ENCODE measurements at places on chromosomes 16 and 17.

DNA sequence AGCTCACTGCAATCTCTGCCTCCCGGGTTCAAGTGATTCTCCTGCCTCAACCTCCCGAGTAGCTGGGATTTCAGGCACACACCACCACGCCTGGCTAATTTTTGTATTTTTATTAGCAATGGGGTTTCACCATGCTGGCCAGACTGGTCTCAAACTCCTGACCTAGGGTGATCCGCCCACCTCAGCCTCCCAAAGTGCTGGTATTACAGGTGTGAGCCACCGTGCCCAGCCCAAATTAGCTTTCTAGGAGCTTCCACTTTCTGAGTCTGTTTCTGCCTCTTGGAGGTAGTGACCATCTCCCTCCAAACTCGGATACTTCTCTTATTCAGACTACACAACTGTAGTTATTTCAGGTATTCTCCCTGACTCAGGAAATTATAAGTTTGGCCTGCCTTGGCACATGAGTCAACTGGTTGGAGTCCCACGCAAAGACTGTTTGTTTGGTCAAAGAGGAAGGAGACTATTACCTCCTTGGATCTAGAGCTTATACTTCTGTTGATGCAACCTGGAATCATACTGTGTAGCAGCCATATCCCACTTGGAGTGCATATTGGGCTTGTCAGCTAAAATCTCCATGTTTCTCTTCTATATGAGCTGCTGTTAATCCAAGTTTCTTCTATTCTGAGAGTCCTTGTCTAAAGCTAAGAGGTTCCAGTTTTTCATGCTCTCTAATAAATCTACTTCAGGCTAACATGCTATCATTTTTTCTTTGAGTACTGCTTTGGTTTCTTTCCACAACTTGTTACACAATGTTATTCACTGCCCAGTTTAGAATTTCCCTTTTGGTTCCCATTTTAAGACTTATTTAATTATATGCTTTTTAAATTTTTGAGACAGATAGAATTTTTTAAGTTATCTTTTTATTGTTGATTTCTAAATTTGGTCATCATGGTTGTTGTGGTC is 7.5 kb downstream of the IL4R start:
- no peak for DNase-seq

DNA sequence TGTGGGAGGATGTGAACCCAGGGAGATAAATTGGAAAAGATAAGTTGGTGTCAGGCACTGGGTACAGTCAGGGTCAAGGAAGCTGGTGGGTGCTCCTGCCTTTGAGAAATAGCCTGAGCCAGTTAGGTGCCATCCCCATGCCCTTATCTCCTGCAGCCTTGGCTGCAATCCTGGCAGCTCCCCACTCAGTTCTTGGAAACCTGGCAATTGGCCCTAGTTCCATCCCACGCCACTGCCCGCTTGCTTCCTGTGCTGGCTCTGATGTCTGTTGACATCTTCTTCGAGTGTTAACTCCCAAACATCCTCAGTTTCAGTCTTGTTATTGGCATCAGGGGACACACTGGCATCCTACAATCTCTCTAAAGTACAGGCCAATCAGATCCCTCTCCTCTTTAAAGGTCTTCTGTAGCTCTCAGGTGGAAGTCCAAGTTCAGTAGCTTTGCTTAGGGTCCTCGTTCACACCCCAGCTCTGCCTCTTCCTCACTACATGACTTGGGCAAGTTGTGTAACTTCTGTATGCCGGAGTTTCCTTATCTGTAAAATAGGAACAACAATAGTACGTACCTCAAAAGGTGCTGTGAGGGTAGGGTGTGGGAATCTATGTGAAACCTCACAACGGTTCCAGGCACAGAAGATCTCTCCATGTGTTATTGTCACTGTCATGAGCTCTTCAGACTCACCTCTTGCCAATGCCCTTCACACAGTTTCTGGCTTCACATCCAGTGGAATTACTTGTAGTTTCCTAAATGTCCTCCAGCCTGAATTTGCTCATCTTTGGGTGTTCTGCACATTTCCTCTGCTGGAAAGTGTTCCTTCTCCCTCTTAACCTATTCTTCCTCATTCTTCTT is 13.5 kb upstream of the PRKAR1A start:
- DNase-seq, result peak; percentile 42

DNA sequence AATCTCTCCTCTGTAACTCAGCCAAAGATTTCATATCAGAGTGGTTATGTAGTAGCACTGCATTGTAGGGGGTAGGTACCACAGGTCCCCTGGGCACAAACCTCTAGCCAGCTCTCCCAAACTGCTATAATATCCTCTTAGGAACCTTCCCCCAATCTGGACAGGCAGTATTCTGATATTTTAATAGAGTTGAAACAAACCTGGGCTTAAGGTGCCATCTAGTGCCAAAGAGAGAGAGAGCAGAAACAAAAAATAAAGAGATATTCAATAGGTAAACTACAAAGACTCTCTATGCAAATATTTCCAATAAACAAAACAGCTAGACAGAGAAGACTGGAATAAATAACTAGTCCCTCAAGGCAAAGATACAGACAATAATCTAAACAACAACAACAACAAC is 1070.0 kb downstream of the CDH11 start:
- DNase-seq, result no peak

GRCh38 chr17:4247361-4247970 is 16.3 kb downstream of the ANKFY1 start:
- no peak for DNase-seq

- DNase-seq, result peak; percentile 30
These were observed 23.5 kb downstream of the PLCD3 start for GRCh38 chr17:45108595-45109521.

DNA sequence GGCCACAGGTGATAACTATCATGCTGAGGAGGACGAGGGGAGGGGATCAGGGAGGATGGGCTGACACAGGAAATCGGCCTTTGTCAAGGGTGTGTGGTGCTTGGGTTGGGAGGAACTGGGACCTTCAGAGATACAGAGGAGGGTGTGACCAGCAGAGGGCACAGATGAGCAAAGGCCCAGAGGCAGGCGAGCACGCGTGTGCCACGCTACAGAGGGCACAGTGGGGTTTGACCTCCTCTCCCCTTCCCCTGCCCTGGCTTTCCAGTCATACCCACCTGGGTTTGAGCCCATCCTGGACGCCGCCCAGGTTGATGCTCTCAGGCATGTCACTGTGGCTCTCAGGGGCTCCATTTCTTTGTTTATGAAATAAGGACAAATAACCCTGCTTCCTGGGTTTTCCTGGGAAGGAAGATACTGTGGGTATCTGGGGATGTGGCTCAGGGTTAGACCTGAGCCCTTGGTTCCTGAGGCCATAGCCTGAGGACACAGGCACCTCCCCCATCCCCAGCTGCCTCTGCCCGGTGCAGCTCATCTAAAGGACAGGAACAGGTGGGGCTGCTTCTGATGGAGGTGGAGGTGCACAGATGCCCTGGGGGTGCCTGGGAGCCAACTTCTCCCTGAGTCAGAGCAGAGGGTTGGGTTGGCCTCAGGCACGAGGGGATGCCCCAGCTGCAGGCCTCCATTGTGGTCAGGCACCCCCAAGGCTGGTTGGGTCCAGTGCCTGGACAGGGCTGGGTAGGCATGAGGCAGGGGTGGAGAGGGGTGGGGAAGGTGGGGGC is 51.8 kb downstream of the BEAN1 start:
- peak; percentile 61 for DNase-seq

- DNase-seq, result no peak
These were observed 121.1 kb downstream of the SPACA3 start for GRCh38 chr17:33112763-33113162.

GRCh38 chr17:33732116-33732515 is 439.0 kb upstream of the ASIC2 start:
- no peak for DNase-seq

DNA sequence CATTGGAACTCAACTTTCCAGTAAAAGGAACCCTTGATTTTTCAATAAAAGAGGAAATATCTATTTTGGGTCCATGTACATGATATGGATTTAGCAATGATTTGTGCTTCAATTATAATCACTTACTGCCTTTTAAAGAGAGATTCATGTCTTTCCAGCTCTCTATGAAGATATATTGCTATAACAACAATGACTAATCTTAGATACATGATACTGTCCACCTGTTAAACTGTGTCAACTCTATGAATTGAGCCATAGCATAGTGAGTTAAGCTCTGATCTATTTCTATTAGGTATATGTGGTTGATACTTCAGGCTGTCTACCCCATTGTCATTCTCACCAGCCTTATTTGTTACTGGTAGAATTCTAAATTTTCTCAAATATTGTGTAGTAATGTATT is 15.0 kb upstream of the MPHOSPH6 start:
- DNase-seq, result no peak

DNA sequence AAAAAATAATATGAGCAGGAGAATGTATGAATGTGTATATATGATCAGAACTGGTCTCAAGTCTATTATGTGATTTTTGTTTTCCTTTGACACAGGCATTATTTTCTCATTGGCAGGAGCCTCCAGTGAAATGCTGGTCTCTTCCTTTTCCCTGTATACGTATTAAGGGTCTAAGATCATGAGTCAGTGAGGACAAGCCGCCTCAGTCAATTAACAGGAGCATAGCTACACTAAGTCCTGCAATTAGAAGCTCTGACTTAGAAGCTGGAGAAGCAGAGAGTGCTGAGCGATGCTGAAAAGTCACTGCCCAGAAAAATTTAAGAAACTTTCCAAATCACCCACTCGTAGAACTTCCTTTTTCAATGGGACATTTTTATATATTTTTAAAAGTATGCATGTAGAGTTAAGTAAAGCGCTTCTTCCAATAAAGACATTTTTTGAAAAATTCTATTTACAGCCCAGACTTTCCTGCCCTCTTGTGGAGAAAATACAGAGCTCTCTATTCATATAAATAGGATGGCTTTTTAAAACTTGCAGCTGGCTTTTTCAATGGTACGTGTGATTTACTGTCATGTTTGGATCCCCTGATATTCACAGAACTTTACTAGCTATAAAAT is 70.2 kb upstream of the PSMD7 start:
- no peak for DNase-seq

DNA sequence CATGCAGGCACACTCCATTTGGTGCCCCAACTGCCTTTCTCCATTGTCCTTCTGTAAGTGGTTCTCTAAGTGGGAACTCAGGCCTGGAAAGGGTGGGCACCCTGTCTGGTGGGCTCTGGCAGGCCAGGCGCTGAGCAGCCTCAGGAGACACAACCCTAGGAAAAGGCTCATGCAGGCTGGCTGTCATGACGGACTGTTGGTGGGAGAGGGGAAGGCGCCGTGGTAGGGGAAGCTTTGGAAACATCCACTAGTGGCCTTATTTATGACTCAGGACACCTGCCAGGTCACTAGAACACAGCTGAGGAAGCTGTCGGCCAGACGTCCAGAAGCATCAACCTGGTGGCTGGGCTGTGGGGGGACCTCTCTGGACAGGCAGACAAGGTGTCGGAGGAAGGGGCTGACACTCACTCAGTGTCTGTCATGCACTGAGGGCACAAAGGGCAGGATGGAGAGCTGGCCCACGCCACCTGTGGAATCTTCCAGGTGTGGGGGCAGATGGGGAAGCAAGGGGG is 216.0 kb downstream of the SEC14L1 start:
- no peak for DNase-seq

DNA sequence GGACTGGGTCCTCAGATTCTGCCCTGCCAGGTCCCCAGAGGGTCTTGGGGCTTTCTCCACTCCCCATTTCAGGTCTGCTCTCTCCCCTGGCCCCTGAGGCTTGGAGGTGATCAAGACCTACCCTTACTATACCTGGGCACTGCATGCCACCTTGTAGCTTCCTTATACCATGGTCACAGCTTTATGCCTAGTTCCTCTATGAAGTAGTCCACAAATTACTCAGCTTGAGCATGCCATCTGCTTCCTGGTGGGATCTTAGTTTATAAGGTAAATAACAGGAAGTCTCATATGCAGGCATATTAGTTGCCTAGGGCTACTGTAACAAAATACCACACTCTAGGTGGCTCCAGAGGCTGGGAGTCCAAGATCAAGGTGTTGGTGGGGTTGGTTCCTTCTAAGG is 11.0 kb upstream of the PMFBP1 start:
- DNase-seq, result no peak

DNA sequence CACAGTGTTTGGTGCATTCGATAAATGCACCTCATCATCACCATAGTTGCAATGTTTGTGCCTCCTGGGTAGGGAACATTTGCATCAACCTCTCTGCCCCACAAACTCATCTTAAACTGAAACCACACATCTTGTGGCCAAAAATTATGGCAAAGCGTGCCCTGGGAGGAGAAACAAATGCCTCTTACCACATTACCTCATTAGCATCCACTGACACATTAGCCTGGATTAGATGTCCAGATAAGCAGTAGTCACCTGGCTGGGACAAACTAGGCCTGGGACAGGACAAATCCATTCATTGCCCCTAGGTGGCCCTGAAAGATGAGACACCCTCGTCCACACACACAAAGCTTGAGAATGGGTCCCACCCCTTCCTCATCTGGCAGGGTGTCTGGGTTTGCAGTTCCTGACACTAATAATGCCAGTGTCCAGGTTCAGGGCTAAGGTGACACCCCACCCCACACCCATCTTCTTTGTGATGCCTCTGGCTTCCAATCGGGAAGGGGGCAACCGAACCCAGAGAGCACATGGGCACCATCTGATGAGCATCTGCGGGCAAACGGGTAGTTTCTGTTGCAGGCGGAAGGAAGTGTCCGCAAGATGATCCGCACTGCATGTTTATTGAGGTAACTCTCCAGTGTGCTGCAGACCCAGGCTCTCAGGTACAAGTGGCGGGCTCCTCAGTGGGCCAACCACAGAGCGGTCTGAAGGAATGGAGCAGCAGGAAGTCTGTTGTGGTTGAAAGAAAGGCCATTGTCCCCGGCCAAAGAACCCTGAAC is 8.6 kb downstream of the XYLT1 start:
- no peak for DNase-seq

DNA sequence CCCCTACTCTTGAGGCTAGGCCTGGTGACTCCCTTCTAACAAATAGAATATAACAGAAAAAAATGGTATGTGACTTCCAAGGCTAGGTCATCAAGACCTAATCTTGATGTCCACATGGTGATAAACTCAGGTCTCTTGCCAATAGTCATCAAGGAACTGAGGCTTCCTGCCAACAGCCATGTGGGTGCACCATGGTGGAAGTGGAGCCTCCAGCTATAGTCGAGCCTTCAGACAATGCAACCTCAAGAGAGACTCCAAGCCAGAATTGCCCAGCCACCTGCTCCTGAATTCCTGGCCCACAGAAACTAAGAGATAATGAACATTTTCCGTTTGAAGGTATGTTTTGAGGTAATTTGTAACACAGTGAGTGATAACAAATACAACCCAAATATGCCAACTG is 55.9 kb upstream of the SREBF1 start:
- no peak for DNase-seq

GRCh38 chr16:47774661-47775060 is 313.5 kb downstream of the PHKB start:
- no peak for DNase-seq

DNA sequence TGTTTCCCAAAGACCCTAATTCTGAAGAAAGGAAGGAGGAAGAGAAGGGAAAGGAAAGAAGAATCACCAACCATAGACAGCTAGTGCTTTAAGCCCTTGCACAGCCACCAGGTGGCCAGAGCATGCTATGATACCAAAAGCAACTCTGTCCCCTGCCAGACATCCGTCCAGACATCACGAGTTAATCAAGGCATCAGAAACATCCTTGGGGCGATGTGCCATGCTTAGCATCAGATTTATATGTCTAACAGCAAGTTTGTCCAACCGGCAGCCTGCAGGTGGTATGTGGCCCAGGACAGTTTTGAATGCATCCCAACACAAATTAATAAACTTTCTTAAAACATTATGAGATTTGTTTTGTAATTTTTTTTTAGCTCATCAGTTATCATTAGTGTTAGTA is 2.9 kb upstream of the CRYBA1 start:
- peak; percentile 38 for DNase-seq

GRCh38 chr17:82974136-82974952 is 105.1 kb upstream of the METRNL start:
- no peak for DNase-seq
